ENCODE measurements at places on chromosomes 6 and 20.

DNA sequence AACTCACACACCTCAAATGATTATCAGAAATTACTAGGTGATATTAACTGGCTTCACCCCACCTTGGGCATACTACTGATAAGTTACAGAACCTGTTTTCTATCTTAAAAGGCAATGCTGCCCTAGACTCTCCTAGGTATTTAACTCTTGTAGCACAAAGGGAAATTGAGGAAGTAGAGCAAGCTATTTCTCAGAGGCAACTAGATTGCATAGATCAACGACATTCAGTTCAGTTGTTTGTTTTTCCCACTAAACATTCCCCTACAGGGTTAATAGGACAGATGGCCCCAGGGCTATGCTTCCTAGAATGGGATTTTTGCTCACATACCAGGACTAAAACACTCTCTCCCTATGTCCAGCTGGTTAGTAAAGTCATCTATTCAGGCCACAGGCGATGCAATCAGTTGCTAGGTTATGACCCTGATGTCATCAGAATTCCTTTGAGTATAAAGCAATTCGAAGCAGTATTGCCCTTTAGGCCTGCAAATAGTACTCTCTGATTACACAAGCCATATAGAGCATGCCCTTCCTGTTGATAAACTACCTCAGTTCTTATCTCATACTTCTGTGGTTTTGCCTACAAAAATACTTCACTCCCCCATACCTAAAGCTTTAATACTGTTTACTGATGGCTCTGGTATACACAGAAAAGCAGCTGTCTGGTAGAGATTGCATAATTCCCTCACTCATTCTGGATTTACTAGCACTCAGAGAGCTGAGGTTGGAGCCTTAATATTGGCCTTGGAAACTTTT lies 67.4 kb upstream of the ASCC3 start:
- no peak for DNase-seq

DNA sequence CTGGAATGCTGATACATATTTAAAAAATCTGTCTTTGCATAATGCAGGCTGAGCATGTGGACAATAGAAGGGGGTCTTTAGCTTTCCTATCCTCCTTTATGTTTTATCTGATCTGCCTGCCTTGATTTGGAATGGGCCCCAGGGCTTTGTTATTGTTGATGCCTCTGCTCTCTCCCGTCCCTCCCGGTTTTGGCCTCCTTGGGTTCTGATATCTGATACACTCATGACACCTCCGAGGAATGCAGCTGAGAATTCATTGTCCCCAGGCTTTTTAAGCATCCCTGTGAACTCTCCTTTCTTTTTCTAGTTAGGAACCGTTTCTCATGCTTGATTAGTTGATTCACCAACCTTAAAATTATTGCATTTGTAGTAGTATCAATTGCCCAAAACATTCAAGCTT lies 185.5 kb upstream of the RALGAPA2 start:
- no peak for DNase-seq

- DNase-seq = no peak
Observed at GRCh38 chr6:166031275-166031674, 136.4 kb downstream of the TBXT start.

- no peak for DNase-seq
Observed at GRCh38 chr20:19648024-19648423, 110.0 kb upstream of the RIN2 start.

DNA sequence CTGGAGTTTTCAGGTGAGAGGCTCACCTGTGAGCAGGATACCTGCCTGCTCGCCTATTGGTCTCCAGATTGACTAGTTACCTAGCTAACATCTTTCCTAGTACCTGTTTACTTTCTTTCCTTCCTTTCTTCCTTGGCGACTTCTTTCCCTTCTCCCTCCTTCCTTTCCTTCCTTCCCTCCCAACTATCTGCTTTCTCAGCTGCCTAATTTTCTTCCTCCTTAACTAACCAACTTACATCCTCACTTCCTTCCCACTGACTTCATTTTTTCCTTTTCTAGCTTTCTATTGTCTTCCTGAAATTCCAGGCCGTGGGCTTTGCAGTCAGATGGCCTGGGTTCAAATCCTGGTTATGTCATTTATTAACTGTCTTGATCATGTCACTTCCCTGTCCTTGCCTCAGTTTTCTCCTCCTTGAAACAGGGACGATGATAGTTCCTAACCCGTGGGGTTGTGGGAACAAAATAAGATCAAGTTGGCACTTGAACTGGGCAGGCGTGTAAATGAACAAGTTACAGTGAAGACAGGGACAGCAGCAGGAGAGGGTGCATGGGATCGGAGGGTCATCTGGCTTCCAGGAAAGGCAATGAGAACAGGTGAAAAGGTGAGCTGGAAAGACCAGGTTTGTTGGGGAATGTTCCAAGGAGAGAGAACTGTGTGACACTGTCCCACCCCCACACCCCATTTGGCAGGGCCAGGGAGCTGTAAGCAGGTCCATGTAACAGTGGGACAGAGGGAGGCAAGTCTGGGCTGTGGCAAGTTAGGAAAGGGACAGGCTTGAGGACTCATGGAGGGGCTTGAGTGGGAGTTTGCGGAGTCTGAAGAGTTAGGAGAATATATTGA lies 540 bp downstream of the SGK2 start:
- no peak for DNase-seq

GRCh38 chr6:148438632-148439031 lies 96.0 kb downstream of the SASH1 start:
- no peak for DNase-seq

DNA sequence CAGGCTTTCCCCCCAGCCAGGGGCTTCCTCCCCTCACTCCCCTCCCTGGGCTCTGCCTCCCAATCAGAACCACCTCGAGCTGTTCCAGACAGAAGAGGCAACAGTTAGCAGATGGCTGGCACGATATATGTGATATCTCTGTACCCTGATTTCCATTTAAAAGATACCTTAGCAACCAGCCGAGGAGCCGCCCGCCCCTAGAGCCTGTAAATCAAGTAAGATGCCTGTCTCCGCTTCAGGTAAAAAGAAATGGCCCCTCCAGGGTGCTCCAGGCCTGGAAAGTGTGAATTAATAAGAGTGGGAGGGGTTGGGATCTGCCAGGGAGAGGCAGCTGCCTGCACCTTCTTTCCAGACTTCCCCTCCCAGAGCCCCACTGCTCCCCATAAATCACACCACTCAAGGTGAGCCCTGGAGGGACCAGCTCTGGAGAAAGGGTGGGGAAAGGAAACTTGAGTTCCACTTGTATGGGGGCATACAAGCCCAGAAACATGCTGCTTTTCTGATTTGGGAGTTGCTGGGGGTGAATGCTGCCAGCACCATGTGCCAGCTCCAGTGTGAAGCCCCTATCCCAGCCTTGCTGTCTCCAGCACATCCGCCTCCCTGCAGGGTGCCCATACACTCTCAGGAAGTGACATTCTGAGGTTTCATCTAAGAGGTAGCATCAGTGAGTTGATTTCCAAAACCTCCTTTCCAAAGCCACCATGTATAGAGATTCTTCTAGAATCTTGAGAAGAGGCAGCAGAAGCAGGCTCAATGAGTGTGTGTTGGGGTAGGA lies 148.0 kb downstream of the LRFN2 start:
- no peak for DNase-seq

- DNase-seq = no peak
Observed at GRCh38 chr6:3330199-3330598, 71.5 kb downstream of the PSMG4 start.

DNA sequence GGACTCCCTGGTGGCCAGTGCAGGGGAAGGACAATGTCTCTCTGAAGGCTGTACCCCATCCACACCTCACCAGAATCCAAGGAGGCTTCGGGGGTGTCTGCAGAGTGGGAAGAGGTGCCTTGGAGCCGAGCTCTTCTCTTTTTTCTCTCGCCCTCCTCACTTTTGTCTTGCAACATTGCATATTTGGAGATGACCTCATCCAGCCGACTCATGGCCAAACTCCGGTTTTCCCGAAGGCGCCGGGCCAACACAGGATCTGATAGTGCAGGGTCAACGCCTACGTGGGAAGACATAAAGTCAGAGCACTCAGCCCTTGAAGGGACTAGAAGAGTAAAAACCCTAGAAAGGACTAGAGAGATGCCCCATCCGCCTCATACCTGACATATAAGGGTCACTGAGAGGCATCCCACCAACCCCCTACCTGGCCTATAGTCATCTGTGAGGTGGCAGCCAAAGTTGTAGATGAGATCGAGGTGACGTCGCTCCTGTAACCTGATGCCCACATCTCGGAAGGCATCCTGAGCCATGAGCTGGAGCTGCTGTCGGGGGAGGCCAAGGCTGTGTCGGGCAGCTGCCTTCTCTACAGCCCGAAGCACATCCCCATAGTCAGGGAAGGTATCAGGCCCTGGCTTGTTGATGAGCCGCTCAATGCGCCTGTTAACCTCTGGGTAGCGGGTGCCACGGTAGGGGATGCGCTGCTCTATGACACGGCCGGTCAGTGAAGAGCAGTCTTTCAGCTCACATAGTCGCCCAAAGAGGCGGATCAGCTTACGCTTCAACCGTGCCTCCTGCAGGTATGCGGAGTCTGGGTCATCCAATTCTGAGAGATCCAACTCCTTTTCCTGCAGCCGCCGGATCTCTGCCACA lies 3.0 kb upstream of the ZBTB22 start:
- no peak for DNase-seq

DNA sequence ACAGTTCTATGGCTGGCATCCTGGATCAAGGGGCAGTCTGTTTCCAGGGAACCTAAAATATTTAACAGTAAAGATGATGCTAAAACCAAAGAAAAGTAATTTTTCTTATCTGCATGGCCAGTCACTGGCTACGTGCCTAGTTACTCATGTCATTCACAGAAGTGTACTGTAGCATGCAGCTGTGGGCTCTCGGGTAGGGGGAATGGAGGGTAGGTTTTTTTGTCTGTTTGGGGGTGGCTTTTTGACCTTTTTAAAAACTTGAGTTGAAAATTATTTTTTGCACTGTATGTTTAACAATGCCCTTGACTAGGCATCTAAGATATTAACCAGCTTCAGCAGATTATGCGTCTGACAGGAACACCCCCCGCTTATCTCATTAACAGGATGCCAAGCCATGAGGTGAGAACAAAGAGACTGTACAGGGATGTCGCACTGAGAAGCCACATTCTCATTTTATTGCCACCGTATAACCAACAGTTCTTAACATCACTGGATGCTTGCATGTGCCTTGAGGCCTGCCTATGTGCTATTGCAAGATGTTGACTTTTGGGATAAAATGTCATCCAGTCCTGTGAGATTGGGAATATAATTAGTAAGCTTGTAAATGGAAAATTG lies 30.3 kb upstream of the MAPK13 start:
- DNase-seq = no peak

All from activated naive CD4-positive, alpha-beta T cell treated with Interleukin-2 at 50 U/mL for 16 hours (primary cell).